ENCODE measurements at places on chromosomes 7 and 10.

- DNase-seq: no peak
Observed at GRCh38 chr10:75291805-75292204, 56.0 kb upstream of the COMTD1 start.

- DNase-seq: no peak
Observed at GRCh38 chr7:74009719-74010118, 18.3 kb upstream of the ELN start.

- DNase-seq: no peak
Observed at GRCh38 chr7:2583798-2584580, 25.2 kb downstream of the IQCE start.

GRCh38 chr10:103645141-103646054, 151.9 kb downstream of the NEURL1 start:
- DNase-seq: peak; percentile 69

- DNase-seq: no peak
Observed at GRCh38 chr7:128831178-128831993, 1.2 kb downstream of the FLNC start.

DNA sequence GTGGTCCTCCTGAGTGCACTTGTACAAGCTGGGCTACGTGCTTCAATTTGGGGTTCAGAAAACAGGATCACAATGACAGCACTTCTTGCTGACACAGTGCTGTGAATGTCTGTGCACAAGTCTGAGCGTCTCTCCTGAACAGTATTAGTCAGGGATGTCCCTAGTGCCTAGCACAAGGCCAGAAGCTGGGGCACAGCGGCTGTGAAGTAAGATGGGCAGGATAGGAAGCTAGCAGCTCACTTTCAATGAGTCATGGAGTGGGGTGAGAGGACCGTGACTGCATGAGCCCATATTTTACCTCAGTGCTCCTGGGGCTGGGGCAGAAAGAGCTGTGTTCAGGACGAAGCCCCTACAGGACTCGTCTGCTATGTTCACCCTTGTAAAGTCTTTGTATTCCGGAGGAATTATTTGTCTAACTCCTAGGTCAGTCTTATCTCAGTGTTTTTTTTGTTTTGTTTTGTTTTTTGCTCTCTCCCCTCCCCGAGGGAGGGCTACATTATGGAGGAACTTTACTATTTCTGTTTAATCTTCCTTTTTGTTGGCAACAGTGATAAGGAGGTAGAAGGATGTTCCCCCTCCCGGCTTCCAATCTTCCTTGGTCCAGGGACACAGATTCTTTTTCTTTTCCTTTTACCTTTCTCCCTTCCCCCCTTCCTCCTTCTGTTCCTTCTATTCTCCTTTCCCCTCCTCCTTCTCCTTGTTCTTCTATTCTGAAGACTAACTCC, 2.8 kb upstream of the LRMDA start:
- no peak for DNase-seq

DNA sequence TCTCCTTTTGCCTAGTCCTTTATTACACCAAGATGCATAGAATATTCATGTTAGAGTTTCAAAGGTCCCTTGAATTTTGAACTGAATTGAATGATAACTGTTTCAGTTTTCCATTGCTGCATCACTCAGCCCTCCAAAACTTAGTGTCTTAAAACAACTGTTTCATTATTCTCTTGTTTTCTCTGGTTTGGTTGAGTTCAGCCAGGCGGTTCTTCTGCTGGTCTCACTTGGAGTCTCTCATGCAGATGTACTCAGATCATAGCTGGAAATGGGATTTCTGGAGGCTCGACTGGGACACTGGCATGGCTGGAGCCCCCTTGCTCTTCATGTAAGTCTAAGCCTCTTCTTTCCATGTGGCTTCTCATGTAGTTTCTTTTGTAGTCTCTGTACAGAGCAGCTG, 107.2 kb upstream of the MKI67 start:
- no peak for DNase-seq

DNA sequence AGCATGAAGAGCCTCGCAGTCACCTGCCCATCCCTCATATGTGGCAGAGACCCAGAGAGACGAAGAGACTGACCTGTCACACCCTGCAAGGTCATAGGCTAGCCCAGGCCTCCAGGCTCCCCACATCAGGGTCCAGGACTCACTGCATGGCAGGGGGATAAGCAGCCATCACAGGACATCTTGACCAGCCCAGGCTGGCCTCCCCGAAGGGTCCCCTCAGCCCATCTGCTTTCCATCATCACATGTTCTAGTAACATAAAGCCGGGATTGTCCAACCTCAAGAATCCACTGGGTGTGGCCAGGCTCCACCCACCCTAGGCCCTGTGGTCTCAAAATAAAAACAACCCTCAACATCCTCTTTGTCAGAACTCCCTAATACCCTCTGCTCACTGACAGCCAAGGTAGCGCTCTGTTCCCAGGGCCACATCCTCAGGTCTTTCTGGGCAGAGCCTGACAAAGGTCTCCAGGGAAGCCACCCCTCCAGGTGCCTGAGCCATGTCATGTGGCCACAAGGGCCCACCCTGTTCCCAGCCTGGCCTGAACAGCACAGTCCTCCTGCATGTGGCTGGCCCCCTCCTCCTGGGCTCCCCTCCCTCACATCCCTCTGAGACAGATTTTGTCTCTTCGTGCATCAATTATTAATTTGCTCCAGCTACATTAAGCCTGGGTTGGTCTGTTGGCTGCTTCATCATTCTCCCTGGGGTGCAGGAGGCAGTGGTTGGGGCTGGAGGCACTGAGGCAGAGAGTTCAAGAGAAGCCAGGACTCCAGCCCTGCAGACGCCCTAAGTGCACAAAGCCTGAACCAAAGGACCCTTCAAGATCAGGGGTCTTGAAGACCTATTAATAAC, 131.8 kb upstream of the UNC5B start:
- DNase-seq: no peak

DNA sequence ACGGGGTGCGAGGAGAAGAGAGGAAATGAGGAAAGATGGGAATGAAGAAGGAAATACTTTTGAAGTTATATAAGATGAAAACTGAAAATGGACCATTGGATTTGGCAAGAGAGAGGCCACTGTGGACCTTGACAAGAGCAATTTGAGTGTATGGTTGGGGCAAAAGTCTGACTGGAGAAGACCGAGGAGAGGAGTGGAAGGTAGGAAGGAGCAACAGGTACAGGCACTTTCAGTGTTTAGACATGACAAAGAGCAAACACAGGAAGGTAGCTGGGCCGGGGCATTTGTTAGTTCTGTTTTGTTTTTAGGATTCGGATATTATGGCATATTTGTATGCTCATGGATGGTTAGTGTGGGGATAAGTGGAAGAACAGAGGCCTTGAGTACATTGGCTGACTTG, 99.4 kb downstream of the TAF3 start:
- no peak for DNase-seq

DNA sequence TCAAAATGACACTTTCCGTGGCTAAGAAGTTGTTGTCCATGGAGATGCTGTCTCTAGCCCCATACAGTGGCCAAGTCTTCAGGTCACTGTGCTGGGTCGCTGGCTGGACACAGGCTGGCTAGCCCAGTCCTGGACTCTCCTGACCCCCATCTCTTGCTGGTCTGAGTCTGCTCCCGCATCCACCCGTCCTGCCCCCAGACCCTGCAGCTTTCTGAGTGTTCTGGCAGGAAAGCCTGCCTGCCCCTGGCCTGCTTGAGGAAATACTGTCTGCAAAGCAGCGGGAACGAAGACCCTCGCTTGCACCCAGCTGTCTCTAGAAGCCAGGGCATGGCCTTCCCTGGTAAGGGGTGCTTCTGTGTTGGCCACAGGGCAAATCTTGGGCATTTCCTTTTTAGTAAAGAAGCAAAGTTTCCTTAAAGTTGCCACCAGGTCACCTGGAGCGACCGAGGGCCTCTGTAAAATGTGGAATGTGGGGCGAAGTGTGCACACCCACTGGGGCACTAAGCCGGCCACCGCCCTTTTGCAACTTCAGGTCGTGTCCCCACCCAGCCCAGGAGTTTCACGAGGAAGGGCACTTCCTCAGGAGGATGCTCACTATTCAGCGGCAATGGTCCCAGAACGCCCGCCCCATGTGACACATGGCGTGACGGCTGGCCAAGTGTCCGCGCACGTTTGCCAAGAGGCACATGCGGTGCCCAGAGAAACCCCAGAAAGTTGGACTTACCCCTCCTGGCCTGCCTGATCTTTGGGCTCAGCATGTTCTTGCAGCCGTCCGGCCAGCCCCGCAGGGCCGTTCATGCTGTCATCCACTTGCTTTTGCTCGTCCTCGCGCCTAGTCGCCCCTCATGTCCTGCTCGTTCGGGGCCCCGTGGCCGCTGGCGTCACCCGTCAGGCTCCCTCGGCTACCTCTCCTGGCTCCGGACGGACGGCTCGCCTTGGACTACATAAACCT, 558 bp downstream of the ARHGAP22 start:
- DNase-seq: peak; percentile 71

DNA sequence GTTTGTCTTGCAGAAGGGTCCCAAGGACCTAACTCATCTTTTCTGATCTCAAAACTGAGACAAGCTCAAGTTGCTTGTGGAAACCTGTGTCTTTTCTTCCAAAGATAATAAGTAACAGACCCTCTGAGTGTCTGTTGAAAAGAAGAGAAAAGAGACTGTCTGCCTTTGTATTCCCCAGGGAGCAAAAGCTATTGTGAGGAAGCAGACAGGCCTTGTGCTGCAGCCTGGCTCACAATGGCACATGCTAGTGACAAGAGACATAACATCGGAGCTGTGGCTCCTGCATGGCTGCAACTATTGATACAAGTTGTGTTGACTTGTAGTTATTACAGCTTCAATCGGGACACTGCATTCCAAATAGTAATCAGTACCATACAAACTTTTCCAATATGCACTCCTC, 202.9 kb downstream of the DKK1 start:
- DNase-seq: no peak

DNA sequence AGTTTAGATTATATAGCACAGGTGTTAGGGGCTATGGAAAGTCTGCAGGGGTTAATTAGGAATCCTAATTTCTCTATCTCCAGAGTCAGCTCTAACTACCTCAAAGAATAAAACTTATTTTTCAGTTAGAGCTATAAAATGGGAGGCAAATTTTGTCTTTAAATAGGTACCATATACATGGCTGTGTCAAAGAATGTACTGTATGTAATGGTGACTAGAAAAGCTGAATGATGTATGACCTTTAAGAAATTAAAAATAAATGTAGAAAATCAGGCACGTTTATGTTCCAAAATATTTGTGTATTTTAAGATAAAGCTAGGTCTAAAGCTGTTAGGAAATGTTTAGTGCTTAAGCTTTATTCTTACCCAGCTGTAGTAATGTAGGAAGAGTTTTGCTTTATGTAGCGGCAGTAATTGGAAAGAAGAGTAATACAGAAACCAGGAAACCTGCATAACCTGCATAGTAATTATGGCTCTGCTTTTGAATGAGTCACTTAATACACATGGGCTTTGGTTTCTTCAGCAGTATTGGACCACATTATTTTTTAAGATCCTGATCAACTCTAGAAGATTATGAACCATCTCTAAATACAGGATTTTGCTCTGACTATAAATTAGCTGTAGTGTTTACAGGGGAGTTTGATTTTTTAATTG, 85.0 kb downstream of the KMT2E start:
- no peak for DNase-seq

DNA sequence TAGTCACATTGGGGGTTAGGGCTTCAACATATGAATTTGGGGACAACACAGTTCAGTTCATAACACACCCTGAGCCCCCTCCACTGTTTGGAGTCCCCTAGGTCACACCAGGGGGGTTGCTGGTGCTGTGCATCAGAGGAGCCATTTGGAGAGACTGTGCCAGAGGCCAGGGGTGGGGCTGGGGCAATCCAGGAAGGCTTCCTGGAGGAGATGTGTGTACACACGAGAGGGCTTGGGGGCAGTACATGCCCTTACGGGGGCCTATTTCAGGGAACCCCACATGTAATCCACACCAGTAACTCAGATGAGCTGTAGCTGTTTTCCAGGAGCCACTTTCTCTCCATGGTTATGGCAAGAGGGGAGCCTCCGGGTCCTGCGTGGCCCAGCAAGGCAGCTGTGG, 151.7 kb downstream of the GRK5 start:
- DNase-seq: no peak

DNA sequence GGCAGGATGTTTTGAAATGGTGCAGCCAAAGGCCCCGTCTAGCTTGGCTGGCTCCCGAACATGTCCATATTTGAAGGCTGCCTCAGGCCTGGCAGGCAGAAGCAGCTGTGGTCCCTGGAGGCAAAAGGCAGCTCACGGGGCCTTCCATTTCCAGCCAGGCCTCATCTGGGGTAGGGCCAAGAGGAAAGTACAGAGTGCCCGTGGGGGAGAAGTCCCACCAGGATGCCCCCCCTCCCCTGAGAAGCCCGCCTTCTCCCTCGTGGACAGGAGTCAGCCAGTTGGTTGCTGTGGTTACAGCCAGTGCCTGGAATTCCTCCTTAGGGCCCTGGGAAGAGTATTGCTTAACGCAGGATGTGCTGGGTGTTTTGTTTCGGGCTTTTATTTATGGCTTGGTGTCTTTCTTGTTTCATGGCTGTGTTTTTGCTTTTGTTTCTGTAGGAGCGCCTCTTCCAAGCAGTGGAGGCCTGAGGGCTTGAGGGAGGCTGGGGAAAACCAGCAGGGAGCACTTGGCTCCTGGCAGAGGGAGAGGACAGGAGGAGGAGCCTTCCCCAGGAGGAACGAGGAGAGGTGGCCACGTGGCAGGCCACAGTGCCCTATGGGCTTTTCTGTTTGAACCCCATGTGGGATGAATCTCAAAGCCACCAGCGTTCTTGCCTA, 45.4 kb downstream of the CHST3 start:
- DNase-seq: peak; percentile 76

DNA sequence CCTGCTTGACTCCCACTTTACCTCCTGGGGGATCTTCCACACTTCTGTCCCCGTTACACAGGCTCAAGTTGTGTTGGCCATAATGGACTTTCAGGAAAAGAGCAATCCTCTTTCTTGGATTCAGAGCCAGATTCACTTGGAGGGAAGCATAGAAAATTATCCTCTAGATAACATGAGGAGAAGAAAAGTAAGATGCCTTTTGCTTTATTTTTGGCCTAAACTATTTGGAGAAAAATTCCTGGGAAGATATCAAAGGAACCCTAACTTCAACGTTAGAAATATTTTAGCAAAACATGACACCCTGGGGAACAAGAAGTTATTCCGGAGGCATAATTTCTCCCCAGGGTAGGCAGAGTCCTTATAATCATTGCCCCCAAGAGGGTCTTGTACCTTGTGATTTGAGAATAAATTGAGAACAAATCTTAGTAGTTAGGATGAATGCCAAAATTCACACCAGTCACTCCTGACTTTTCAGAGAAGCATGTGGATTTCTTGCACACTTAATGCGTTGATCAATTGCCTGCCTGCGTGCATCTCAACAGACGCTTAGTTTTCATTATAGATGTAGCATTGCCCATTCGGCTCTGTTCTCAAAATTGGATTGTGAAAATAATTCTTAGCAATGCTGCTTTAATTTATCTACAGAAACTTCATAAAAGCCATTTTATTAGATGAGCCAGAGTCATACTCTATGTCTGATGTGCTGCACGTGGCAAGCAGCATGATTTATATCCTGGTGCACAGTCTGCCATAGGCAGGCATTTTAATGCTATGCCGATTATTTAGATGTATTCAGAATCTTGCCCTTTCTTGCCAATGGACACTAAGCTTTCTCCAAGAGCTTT, 224.4 kb downstream of the C7orf25 start:
- no peak for DNase-seq

GRCh38 chr7:48053736-48054135, 18.4 kb downstream of the C7orf57 start:
- DNase-seq: no peak

- DNase-seq: no peak
Observed at GRCh38 chr10:67924136-67924535, 39.7 kb downstream of the SIRT1 start.
